ENCODE measurements at places on chromosomes 4 and X.

GRCh38 chrX:39427492-39427891 is 626.2 kb downstream of the MID1IP1 start:
- DNase-seq, result peak; percentile 8

DNA sequence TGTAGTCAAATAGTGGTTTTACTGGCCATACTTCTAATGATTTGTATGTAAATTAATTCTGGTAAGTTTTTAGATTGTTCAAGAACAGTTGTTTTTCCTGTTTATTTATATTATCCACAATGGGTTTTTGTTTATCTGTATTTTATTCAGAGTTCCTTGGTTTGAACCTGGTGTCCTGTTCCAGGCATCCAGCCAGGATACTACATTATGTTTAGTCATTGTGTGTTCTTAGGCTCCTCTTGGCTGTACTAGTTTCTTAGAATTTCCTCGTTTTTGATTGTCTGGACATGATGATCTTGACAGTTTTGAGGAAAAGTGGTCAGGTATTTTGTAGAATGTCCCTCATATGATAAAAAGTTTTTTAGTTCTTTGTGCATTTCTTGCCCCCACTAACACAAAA is 7.8 kb downstream of the TIGD2 start:
- peak; percentile 34 for DNase-seq

- DNase-seq, result no peak
These were observed 24.2 kb downstream of the MAGED1 start for GRCh38 chrX:51917604-51918003.

DNA sequence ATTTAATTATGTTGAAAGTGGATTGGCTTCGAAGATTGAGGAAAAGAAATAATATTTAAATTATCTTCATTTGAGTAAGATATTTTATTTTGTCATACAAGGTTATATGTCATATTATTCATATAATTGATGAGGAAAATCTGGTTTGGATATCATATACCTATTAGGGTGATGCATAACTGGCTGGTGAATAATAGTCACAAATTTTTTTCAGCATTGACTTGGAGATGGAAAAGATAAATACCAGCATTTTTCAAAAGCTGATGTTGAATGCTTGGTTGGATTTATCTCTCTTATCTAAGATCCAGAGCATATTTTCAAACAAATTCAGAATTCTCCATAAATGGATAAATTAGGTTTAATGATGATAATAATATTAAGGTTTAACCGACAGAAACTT is 93.5 kb upstream of the SLIT2 start:
- no peak for DNase-seq

- peak; percentile 93 for DNase-seq
These were observed 142.4 kb downstream of the TSPAN5 start for GRCh38 chr4:98516042-98516440.

DNA sequence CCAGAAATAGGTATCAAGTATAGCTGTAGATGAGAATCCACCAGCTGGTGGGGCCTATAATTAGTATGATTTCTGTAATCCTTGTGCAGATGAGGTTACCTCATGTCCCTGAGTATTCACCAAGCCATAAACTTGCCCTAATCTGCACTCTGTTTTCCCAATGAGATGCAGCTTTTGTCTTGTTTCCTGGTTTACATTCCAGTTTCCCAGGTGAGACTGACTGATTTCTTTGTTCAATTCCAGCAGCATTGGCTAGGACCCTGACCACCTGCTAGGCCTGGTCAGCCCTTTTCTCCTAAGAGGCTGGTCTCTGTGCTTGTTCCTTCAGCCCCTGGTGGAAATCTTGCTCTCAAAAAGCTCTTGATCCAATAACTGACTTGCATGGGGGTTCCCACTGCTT is 44.6 kb downstream of the GABRB1 start:
- DNase-seq, result no peak

DNA sequence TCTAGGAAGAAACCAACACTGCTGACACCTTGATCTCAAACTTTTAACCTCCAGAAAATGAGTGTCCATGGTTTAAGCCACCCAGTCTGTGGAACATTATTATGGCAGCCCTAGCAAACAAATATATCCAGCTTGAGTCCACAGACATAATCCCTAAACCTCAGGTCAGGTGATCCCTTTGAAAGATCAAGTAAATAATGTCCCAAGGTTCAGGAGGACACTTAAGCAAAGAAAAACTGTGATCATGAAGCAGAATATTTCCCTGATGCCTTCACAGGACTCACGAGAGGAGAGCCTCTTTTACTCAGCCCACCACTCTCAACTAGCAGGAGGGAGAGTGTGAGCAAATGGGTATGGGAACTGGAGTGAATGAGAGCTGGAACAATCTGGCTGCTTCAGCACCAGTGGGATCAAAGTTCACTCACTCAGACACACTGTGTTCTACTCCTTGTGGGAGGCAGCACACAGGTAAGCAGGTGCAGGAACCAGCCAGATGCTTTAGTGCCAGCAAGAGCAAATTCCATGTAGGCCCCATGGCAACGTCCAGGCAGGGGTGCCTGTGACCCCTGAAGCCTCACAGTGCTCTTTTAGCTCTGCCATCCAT is 608.4 kb downstream of the RAB28 start:
- no peak for DNase-seq

GRCh38 chr4:42487230-42487629 is 89.9 kb downstream of the SHISA3 start:
- DNase-seq, result no peak

DNA sequence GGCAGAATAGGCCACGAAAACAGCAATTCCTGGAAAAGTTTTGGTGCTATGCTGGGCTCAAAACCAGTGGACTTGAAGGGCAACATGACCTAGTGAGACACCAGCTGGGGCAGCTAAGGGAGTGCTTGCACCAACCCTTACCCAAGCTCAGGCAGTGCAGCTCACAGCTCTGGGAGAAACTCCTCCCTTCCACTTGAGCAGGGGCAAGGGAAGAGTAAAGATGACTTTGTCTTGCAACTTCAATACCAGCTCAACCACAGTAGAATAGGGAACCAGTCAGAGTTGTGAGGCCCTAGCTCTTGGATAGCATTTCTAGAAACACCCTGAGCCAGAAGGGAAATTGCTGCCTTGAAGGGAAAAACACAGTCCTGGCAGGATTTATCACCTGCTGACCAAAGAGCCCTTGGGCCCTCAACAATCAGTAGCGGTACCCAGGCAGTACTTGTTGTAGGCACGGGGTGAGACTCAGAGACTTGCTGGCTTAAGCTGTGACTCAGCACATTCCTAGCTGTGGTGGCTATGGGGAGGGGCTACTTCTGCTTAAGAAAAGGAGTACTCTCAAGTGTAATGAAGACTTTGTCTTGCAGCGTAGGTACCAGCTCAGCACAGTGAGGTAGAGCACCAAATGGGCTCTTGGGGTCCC is 19.7 kb upstream of the ABCG2 start:
- DNase-seq, result peak; percentile 57

- DNase-seq, result peak; percentile 46
These were observed 23.1 kb downstream of the EIF4E start for GRCh38 chr4:98905839-98906238.

DNA sequence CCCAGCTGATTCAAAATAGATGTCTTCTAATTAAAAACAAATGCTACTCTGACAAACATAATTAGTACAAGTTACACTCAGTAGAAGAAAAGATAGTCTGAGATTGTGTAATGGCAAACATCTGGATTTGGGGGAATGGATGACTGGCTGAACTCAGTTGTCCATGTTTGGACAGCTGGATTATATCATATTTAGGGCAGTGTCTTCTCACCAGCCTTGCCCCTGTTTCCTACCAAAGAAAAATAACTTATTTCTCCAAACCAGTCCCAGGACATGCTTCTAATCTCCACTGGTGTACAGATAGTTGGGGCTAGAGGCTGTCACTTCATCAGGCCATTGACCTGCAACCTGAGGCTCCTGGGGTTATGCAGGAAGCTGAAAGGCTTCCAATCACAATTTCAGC is 237.3 kb downstream of the USP46 start:
- DNase-seq, result no peak

GRCh38 chr4:31171362-31171761 is 451.2 kb downstream of the PCDH7 start:
- DNase-seq, result no peak

DNA sequence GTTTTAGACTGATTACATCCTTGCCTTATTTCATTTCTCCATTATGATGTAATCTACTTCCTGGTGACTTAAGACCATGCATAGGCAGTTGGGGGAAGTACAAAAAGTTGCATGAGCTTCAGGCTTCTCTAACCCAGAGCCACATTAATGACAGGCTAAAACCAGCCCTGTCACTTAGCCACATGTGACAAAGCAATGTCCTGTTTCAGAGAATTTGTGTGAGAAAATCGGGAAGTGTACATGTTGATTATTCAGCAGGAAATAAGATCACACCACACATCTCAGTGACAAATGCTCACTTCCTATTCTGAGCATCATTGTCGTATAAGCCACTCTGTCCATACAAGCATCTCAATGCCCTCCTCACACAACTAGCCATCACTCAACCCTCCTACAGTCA is 98.5 kb upstream of the MAGEB16 start:
- no peak for DNase-seq

DNA sequence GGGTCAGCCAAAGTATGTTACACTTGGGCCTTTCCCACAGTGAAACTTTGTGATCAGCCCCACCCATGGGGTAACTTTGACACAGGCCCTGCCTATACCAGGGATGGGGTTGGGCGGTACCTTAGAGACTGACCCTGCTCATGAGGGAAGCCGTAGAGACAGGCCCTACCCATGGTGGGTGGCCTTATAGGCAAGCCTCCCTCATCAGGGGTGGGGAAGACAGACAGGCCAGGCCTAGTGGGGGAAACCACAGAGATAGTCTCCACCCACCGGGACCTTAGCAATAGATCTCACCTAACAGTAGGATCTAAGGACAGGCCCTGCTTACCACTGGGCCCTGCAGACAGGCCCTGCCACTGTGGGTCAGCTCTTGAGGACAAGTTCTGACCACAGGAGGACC is 6.8 kb downstream of the PLP2 start:
- no peak for DNase-seq

GRCh38 chrX:103839404-103839803 is 7.3 kb upstream of the RAB9B start:
- DNase-seq, result peak; percentile 10

DNA sequence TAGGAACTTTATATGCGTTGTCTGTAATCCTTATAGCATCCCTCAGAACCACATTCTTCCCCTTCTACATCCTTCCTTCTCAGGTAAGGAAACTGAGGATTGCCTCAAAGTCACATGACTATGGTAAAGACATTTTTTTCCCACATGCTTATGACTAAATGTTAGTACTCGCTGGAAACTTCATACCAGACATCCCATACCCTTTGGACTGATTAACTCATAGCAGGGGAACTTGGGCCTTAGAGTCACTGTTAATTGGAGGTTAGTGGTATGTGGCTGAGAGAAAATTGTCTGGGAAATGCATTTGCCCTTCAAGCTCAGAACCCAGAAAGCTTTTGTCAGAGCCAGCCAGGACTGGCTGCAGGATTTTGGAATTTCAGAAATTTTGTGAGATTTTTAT is 155.0 kb downstream of the RELL1 start:
- peak; percentile 19 for DNase-seq

- DNase-seq, result peak; percentile 33
These were observed 154.6 kb downstream of the AFAP1 start for GRCh38 chr4:7785017-7785416.

DNA sequence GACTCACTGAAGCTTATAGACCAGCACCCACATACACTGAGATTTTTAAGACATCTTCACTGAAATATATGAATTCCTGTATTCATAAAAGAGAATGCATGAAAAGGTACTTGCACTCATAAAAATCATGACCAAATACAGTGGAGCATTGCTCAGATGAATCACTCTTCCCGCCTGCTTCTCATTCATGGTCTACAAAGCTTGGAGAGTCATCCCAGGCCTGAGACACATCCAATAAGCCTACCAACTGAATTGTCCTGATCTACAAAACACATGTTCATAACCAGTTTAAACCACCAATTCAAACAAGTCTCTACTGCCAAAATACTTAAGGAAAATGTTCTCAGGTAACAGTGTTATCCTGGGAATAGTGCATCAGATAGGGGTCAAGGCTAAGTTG is 38.1 kb downstream of the PROM1 start:
- peak; percentile 15 for DNase-seq

DNA sequence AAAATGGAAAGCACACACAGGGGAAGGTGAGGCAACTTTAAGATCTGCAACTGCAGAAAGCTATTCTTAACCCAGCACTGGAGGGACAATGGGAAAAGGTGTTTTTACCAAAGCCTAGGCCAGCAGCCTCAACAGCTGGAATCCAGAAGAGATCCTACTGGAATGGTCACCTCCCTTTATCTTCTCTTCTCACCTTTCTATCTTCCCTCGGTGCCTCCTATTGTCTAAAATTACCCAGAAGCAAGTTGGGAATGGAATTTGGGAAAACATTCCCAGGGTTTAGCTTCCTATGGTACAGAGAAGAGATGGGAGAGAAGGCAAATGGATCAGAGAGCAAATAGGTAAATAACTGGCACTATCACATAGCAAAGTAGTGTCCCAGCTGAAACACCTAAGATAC is 73.1 kb downstream of the TIGD2 start:
- DNase-seq, result no peak

- DNase-seq, result peak; percentile 60
These were observed 142.9 kb downstream of the TMEM164 start for GRCh38 chrX:110145854-110146253.

- DNase-seq, result peak; percentile 82
These were observed 47.3 kb downstream of the SLAIN2 start for GRCh38 chr4:48388525-48389154.

DNA sequence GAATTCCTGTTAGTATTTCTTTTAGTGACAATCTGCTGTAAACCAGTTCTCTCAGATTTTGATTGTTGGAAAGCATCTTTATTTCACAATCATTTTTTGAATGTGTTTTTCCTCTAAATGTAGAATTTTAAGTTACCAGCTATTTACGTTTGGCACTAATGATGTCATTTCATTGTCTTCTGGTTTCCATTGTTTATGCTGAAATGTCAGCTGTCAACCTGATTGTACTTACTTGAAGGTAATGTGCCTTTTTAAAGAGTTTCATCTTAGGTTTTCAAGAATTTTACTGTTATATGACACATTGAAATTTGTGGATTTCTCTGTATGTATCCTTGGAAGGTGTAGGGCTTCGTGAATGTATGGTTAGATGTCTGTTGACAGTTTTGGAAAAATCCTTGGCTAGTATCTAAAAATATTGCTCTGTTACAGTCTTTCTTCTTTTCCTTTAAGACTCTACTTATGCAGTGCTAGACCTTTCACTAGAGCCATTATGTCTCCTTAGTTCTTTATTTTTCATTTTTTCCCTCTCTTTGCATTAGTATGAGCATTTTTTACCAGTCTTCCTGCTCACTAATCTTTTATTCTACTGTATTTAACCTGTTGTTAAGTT is 30.4 kb downstream of the SMAD1 start:
- DNase-seq, result peak; percentile 56

DNA sequence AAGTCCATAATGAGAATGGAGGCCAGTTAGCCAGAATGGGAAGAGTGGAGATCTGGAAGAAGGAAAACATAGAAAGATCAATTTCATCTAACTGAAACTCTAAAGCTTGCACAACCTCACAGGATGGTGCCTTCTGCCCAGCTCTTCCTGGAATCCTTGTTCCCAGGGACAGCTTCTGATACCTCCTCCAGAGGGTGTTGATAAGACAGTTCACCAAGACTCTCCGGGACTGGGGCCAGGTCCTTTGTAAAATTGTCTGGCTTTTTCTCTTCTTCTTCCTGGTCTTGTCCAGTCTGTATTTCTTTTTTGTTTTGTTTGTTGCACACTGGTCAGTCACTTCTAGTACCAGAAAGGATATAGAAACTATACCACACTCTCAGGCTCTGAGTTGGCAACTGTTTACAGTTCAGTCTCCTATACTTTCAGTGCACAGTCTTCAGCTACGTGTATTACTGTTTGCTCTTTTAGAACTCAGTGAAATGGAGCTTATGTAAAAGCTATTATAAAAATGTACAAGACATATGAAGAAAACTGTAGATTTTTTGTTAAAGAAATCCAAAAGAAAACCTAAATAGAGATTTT is 142.8 kb upstream of the RPL34 start:
- DNase-seq, result no peak

GRCh38 chrX:117973110-117973807 is 143.4 kb downstream of the KLHL13 start:
- no peak for DNase-seq
